ENCODE measurements at places on chromosomes 5 and 9. TPM values are rescaled to one million over a fixed set of nuclear protein-coding genes. Genes with fewer than 3 reads are reported as not detected.

Gene ZFP37
- polyA plus RNA-seq = 0.80 TPM

Gene PCDHB2
- polyA plus RNA-seq = not detected

Gene CDH12
- not detected for polyA plus RNA-seq

Gene C5orf58
- 0.23 TPM for polyA plus RNA-seq

Gene STK32A
- not detected for polyA plus RNA-seq
